Cortex of kidney (tissue), 1 donor: ENCODE measurements at places on chromosomes 6 and 20.

- no peak for DNase-seq
Observed at GRCh38 chr20:20480689-20481088, 112.8 kb downstream of the INSM1 start.

GRCh38 chr6:127486934-127487333 is 27.7 kb upstream of the KIAA0408 start:
- DNase-seq: no peak

DNA sequence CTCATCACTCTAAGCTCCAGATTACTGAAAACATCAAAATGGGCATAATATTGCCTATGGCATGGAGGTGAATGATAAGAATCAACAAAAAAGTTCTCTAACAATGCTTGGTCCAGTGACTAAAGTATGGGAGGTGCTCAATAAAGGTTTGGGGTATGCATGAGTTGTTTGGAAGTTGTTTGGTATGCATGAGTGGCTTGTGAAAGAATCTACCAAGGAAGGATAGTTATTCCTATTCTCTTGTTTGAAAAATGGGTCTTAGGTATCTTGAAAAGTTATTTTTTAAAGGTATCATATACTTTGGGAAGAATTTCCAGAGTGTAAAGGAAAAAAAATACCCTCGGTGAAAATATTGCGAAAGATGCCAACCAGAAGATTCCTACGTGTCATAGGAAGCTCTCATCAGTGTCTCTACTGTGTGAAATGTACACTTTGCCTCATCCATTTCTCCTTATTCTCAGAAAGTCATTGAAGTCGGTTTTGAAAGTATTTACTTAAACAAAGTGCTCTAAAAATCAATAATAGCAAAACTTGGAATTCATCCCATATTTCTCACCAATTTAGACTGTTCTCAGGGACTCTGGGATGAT is 449.8 kb downstream of the ADGRB3 start:
- no peak for DNase-seq

- DNase-seq: no peak
Observed at GRCh38 chr20:47406849-47407682, 50.6 kb upstream of the ZMYND8 start.

DNA sequence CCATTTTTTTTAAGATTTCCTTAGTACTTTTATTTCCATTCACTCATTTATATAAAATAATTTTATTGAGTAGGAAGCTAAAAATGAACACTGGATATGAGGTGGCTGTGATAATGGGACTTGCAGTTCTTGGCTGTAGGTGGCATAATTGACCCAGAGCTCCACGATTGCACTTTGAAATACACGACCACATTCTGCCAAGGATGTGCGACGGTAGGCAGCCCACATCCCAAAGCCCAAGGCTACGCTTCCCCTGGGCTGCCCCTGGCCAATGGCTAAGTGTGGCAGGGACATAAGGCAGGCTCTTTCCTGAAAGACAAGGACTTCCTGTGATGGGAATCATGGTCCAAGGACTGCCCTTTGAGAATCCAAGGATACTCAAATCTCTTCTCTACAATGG is 43.7 kb upstream of the ADTRP start:
- DNase-seq: no peak

DNA sequence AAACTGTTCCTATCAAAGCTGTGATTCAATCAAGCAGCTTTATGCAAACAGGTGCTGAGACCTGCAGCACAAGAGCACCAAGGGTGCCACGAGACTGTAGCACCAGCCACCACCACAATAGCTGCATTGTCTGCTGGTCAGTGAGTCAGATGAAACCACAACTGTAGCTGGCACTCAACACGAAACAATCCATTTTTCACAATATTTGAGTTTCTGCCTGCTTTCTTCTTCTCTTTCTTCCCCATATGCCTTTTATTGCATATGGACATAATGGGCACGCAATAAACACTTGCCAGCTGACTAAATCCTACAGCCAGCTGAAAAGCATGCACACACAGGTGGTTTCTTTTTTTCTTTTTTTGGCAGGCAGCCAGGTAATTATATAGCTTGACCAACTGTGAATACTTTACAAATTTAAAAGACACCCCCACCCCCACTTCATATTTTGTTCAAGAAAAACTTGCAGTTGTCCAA is 16.6 kb downstream of the SLC2A12 start:
- no peak for DNase-seq

DNA sequence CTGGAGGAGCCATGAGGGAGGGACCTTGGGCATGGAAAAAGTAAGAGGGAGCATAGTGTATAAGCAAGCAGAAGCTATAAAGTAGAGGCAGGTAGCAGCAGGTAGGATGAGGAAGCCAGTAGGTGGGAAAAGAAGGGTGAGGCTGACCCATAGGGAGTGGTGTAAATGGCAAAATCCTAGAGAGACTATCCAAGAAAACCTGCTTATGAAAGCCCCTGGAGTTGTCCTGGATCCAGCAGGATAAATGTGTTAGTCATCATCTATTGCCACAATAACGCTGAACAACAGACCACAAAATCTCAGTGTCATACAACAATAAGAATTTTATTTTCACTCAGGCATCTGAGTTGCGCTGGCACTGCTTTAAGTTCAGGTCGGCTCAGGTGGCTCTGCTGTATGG is 30.2 kb downstream of the CHD6 start:
- no peak for DNase-seq

DNA sequence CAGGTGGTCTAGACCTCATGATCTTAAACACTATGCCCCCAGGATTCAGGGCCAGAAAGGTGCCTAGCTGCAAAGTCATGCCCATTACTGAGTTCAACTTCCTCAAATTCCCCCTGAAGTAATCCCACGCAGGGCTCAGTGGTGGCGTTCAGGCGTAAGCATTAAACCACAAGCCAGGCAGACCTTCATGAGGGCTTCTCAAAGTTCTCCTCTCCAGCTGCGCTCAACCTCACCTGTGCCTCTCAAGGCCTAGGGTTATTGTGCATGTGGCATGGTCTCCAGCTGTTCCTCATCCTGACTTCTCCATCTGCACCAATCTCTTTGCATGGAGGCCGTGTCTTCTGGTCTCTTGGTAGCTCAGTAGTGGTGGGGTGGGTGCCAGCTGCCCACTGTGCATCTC is 113.6 kb downstream of the TSHZ2 start:
- DNase-seq: no peak

GRCh38 chr6:3251462-3252314 is 7.1 kb upstream of the PSMG4 start:
- DNase-seq: no peak

GRCh38 chr20:20447196-20447595 is 79.3 kb downstream of the INSM1 start:
- no peak for DNase-seq

DNA sequence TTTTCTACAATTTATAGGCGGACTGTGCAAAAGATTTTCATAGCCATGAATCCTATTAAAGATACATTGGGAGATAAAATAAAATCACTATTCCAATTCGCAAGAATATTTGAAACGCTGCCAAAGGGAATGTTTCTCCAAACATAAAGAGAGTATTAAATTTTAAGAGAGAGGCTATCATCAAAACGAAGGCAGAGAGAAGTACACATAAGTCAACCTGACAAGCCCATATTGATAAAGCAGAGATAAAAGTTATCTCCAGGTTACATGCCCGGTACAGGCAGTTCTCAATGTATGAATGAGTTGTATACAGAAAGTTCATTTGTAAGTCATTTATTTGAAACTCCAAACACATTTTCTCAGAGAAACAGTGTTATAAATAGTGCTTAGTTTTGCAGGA is 193.1 kb downstream of the ATXN1 start:
- no peak for DNase-seq

DNA sequence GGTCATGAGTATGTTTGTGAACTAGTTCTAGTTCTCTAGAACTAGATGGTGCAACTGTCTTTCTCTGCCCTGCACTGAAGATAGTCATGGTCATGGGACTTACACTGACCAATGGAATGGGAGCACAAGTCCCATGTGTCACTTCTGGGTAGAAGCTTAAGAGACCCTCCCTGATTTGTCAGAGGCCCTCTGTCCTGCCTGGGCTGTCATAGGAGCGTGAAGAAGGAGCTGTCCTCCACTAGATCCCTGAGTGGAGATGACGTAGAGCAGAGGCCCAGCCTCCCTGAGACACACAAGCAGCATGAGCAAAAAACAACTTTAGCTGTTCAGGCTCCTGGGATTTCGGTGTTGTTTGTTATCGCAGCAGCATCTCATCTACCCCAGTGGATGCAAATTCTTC is 514.5 kb downstream of the PREX1 start:
- no peak for DNase-seq

DNA sequence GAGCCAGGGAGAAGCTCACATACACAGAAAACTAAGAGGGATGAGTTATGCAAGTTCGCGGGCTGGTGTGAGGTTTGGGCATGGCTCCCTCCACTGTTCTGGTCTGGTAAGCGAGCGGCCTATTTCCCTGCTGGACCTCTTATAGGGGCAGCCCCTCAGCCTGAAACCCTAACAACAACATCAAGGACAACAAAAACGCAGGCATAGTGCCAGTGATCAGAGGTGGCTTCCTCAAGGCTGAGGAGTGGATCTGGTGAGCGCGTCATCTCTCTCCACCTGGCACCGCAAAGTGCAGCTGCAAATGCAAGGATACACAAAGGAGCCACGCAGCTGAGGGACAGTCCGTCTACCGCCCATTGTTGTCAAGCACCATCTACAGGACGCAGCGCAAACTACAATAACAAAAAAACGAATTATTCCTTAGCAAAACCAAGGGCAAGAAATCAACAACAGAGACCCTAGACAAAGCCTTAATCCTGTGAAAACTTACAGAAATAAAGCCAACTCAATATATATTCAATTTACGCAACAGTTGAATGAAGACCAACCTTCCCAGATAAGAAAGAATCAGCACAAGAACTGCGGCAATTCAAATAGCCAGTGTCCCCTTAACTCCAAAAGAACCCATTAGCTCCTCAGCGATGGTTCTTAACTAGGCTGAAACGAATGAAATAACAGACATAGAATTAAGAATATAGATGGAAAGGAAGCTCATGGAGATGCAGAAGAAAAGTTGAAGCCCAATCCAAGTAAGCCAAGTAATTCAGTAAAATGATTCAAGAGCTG is 9.2 kb upstream of the DEFB110 start:
- no peak for DNase-seq

GRCh38 chr6:117481926-117482239 is 591 bp upstream of the DCBLD1 start:
- no peak for DNase-seq

- DNase-seq: no peak
Observed at GRCh38 chr6:30885481-30885998, 1.2 kb downstream of the DDR1 start.

GRCh38 chr6:135233686-135234491 is 52.8 kb downstream of the MYB start:
- DNase-seq: no peak

- DNase-seq: no peak
Observed at GRCh38 chr6:109295109-109295773, 87.0 kb downstream of the CD164 start.

DNA sequence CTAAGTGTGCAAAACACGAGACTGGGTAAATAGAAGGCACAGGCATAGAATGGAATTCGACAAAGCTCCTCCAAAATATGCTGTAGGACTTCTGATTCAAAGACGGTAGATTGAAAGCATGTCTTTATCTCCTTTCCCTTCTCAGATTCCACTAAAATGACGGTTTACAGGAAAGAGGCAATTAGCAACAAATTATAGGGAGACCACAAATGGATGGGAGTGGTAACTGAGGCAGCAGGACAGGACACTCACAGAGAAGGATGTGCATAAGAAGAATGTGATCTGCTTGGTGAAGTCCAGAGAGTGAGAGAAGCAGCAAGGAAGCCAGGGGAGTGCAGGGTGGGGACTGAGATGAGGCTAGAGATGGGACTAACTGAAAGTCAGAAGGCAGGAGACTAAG is 113.4 kb upstream of the MRPS10 start:
- DNase-seq: no peak
